ENCODE measurements at places on chromosomes 6 and 20.

DNA sequence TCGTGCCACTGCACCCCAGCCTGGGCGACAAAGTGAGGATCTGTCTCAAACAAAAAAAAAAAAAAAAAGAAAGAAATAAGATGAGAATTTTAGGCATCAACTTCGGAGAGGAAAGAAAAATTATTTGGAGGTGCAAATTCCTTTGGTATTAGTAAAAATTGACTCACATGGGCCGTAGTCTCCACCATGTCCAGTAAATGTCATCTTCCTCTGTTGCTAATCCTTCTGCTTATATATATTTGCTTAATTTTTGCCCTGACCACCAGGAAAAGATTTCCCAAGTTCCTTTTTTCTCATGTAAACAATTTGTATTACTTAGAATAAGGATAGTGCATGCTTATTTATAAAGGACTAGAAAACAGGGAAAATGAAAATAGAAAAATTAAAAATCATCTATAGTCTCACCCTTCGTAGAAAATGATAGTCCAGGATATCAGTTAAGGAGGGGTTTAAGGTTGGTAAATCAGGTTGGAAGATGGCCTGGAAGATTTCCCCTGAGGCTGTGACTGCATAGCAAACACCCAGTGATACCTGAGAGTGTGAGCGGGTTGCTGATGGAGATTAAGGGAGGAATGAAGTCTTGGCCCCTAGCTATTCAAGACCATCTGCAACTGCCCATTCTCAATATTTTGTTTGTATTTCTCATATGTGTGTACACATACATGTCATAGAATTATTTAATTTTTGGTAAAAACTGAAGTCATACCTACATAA, 240.8 kb downstream of the ZNF217 start:
- no peak for ATAC-seq

- no peak for ATAC-seq
These were observed 96.4 kb downstream of the IRF4 start for GRCh38 chr6:487956-488355.

DNA sequence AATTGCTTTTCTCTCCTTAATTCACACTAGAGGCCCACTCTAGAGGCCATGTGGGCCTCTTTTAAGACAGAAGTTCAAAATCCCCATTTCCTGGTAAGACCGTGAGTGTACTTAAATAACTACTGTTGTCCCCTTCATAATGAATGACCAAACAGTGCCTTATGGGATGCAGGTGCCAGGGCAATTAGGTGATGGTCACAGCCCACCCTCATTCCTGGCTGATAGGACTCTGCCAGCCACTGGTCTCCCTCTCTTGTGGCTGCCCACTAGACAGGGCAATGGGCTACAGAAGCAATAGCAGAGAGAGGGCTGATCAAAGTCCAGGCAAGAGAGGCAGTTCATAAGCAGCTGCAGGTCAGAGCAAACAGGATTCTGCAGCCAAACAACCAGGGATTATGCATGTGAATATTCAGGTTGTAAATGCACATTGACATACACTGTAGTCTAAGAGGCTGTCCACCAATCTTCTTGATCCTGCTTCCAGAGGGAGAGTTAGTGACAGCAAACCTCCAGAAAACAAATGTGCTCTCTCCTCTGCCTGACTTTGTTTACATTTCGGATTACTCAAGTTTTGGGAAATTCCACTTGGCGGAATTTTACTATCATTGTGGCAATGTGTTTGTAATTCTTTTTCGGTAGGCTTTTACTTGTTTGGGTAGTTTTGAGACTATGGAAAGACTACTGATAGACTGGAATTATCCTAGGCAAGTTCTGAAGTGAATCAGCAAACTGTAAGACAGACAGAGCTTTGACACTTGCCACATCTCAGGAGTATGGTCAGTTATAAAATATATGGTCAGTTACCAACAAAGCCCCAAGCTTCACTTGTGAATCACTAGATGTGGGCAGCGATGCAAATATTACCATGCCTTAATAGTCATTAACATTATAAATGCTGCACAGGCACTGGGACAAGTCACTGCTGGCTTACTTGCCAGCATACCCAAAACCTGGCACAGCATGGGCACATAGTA, 12.8 kb downstream of the PTPRK start:
- no peak for ATAC-seq

GRCh38 chr6:108395297-108395696, 100.4 kb downstream of the AFG1L start:
- ATAC-seq: no peak

DNA sequence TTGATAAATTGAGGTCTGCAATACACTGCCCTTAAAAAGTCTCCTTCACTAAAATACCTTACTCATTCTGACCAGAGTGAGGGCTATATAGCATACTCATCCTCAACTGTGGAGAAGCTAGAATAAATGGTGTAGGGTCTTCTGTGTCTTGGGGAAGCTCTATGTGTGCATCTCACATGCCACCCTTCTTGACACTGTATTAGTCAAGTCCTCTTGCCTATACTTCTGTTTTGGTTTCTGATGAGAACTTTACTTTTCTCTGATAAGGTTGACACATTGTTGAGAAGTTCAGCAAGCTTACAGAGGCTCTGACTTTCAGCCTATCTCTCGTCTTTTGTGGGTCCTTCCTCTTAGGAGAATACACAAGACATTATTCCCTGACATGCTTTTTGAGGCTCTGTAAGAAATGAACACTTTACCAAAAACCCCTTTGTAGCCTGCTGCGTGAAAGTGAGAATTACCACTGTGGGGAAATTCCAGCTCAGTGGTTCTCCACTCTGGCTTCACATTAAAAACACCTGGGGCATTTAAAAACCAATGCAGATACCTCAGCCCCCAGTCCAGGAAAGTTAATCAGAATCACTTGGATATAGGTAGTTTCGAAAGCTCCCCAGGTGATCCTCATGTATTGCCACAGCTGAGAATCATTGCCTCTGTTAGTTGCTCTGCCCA, 372.1 kb upstream of the HS3ST5 start:
- no peak for ATAC-seq

DNA sequence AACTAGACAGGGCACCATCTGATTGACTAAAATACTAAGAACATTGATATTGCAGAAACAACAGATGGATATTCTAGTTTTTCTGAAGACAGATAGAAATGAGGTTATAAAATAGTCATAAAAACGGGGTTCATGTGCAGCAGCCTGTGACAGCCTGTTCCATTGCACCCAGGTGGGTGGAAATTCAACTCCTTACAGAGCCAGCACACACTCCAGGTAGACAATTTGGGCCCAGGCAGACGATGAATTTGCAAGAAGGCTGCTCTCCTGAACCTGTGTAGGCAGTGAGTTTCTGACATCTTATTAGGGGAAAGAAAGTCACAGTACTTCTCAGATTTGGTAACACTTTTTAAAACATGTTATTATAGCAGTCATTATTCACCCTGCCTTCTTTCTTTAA, 414.1 kb downstream of the PHF3 start:
- ATAC-seq: no peak

GRCh38 chr20:37575884-37576283, 48.2 kb upstream of the BLCAP start:
- ATAC-seq: no peak

DNA sequence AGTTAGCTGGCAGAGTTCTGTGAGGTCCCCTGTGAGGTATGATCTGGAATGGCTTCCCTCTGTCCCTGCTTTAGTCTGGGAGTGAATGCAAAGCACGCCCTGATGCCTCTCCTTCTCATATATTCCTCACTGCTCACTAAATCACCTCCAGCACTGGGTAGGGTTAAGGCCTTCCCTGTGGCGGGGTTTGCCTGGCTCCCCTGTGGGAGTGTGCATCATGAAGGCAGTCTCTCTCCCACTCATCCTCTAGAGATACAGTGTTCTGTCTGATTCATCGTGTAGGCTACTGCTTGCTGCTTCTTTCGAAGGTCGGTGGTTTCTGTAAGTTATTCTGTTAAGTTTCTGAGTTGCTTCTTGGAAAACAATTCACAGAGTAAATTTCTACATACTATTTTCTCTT, 420.0 kb upstream of the EYS start:
- no peak for ATAC-seq

- no peak for ATAC-seq
These were observed 252.9 kb downstream of the GRM1 start for GRCh38 chr6:146281651-146282362.

DNA sequence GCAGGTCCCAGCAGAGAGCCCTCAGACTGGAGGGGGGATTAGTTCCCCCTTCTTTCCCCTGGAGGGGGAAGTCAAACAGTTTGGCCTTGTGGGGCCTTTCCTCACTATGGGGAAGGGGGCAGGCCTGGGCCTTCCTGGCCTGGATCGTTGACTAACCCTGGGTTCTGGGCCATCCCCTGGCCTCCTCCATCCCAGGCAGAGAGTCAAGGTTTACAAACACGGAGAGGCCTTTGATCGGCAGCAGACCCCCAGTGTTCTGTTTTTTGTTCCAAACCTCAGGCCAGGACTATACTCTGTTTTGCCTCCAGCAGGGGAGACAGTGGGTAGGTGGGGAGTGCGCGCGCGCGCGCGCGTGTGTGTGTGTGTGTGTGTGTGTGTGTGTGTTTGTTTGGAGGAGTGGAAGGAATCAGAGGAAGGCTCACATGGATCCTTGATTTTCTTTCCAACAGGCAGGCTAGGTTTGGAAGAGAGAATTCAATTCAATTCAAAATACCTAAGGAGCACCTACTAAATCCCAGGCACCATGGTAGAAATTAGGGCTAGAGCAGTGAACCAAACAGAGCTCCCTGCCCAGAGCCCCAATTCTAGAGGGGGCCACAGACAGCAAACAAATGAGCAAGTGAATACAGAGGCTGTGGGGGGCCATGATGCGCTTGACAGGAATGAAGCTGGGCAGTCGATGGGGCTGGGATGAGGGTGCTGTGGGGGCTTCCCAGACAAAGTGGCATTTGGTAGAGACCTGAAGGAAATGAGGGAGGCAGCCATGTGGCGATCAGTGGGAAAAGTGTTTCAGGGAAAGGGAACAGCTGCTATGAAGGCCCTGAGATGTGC, 14.8 kb downstream of the TP53RK start:
- ATAC-seq: no peak

DNA sequence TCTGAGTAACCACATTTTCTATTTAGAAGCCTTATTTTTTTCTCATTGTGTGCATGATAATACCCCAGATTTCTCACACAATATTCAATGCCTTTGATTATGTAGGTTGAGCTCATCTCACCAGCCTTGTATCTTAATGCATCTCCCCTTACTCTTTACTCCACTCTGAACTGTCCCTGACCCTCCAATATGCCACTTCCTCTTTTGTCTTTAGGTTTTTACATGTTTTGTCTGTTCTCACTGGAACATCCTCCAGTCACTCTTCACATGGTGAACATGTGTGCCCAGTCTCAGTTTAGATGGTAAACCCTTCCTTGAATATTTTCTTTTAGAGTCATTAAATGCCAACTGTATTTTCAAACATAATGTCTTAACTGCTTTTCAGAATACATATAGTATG, 392.9 kb upstream of the IMPG1 start:
- no peak for ATAC-seq

- ATAC-seq: no peak
These were observed 77.6 kb upstream of the SASH1 start for GRCh38 chr6:148265054-148265453.

DNA sequence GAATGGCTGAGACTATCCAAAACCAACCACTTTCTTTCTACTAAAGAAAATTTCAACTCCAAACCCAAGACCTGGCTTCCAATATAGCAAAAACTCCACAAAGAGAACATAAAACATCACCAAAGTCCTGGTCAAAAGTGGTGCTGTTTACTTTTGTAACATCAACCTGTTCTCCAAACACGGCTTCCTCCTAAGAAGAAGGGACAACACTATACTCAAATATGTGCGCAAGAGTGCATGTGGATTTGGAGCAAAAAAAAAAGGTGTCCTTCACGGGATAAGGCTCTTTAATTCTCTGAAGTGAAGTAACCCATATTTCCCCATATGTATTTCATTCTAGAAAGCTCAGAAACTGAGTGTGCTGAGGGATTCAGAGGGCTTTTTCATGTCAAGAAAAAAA, 6.6 kb downstream of the B4GALT5 start:
- ATAC-seq: no peak

DNA sequence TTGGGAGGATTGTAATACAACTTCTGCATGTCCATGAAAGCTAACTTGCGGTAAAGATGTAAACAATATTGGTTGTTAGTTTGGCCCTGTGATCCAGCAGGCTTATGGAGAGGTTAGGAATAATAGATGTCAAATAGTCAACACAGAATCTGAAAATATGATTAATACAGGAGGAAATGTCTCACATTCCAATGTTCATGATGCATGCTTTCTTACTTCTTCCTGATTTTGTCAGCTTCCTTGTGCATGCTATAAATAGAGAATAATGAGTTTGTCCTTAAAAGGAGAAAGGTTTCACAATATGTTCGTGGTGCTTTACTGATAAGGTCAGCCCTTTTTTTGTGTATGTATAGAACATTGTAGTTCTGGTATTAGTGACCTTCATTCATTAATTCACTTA, 136.7 kb downstream of the MMUT start:
- no peak for ATAC-seq
